ENCODE measurements at places on chromosomes 4 and X.

DNA sequence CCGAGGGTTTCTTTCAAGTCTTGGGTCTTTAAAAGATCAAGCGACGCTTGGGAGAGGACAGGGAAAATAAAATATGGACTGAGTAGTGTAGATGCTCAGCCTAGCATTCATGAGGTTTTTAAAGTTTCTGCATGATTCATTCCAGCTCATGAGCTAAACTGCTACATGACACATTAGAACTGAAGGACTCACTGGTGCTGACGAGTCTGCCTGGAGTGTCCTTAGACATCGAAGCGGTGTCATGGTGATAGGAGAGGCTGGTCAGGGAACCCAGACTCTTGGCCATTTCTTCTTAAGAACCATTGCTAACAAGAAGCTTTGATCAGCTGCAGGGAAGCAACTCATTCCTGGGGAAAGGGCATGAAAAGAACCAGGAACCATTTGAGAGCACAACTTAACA lies 158.6 kb downstream of the TRIML1 start:
- DNase-seq: no peak

- no peak for DNase-seq
Observed at GRCh38 chr4:184104419-184105101, 113.1 kb downstream of the ENPP6 start.

- DNase-seq: peak; percentile 21
Observed at GRCh38 chr4:71978210-71978835, 53.5 kb upstream of the NPFFR2 start.

- no peak for DNase-seq
Observed at GRCh38 chr4:128633067-128633466, 176.4 kb upstream of the JADE1 start.

DNA sequence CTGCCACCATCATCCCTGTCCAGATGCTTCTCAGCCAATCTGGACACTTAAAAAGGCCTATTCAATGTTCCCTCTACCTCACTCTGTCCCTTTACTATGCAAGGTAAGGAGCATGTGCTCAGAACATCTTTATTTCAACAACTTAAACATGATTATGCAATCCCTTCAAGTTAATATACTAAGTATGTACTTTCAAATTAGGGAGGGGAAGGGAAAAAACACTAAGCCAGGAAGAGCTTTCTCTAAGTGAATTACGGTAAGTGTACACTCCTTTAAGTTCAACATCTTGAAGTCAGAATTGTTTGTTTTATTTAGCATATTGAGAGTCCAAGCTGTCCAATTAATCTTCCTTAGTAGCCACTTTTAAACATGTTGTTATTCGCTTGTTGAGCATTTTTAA lies 14.1 kb downstream of the SLC10A7 start:
- no peak for DNase-seq

DNA sequence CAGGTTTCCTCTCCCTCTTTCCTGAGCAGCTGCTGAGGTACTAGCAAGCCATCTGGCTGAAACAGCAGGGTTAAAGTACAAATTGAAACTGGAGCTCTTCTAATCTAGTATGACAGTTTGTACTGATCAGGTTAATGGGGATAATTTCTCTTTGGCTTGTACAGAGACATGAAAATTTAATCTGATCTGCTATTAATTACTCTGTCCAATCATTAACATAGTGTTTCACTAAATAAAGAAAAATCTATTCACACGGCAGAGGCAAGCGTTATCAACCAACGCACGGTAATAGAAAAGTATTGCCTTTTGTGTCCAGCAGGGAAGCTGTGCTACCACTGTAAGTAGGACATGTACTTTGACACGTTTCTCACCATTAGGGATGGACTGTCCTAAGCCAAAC lies 71.1 kb downstream of the IGSF1 start:
- DNase-seq: no peak

GRCh38 chrX:48458711-48459110 lies 11.3 kb downstream of the SLC38A5 start:
- DNase-seq: no peak

DNA sequence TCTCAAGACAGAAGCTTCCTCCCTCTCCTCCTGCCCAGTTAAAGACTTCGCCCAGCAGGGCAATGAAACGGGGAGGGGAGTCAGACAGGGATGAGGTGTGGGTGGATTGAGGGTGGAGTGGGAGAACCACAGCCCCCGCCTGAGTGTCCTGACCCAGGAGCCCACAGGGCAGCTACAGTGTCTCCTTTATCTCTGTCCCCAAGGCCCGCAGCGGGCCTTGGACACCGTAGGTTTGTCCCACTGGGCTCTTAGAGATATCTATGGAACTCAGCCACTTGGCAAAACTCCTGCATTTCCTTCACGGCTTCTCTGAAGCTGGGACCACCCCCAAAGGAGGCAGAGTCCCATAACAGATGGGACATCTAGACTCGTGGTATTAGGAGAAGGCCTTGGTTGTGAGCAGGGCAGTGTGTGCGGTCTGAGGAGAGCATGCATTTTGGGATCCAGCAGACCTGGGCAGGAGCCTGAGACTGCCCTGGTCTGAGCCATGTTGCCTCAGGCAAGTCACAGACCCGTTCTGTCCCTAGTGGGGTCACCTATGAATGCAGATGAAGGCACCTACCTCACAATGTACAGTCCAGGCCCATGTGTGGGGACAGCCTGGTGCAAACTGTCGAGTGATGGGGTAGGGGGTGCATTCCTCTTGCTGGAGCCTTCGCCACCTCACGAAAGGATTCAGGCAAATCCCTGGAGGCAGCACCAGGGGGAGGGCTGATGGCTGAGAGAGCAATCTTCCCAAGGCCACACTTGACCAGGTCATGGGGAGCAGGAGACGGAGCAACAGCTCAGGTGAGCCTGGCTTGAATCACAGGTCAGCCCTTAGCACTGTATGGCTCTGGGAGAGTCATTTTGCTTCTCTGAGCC lies 225.7 kb upstream of the PSAPL1 start:
- no peak for DNase-seq

GRCh38 chr4:174397366-174398155 lies 113.8 kb downstream of the CEP44 start:
- no peak for DNase-seq

DNA sequence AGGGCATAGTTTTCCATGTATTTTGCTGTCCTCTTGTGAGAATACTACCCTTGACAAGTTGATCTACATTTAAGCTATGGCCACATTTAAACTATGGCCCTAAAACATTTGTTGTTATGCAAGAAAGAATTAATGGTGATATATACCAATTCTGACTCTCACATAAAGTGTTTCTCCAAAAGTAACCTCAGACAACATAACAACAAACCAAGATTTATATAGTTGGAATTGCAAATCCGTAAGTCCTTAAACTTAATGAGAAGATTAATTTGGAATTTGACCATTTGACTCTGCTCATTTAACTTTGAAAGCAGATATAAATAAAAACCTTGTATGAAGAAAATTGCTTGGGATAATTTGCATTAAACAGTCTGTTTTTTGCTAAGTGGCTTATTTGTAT lies 38.9 kb downstream of the RUFY3 start:
- no peak for DNase-seq

DNA sequence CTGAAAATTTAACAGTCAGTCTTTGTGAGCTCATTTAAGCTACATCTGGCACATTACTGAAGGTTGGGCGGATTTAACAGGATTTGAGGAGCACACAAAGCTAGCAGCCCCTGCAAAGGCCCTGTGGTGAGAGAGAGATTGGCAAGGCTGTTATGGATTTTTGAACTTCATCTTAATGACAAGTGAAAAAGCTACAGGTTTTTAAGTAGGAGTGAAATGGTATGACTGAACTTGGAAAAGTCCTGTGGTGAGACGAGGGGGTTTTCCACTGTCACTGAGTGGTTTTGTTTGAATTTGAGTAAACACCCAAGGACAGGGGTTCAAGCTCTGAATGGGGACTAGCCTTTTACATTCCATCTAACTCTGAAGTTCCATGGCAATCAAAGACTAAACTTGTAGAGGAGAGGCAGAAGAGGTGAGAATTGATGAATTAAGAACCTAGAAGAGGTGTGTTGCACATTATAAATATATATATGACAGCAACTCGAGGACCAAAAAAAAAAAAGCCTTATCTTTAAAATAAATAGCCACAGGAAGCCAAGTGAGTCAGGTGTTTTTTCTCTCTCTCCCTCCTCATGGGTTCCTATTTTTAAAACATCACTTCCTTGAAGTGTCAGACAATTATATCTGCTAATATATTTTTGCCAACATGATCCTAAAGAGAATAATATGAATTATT lies 47.8 kb upstream of the CLNK start:
- no peak for DNase-seq

DNA sequence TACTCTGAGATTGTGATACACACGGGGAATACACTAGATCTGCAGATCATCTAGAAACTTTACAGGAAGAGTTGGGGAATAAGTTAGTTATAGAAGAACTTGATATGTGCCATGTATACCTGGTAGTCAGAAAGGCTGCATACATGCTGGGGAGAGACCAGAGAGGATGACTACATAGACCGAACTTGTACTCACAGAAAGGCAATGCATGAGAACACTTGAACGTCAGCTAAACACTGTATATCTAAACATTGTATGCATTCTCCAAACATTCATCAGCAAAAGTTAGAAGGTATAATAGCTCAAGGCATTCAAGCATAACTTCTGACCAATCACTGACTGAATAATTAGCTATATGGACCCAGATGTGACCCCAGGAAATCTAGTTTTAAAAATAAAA lies 78.0 kb upstream of the PDHA2 start:
- DNase-seq: no peak

GRCh38 chr4:103046416-103047290 lies 27.1 kb upstream of the SLC9B1 start:
- DNase-seq: peak; percentile 28

- DNase-seq: no peak
Observed at GRCh38 chr4:143071351-143071750, 113.4 kb upstream of the USP38 start.

DNA sequence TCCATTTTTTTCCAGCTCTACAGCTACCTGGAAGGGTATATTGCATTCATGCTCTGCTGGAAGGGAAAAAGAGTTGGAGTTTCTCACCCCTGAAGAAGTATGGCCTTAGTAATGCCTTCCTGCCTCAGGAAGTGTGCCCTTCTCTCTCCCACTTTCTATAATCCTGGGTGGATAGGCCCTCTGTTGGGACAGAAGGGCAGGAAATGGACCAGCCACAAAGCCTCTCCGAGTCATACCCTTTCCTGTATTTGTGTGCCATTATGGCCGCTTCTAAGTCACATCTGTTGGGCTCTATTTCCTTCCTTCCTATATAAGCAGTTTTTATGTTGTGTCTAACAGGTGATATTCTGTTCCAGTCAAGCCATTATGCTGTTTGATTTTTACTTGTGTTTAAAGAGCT lies 74.8 kb upstream of the SMARCA5 start:
- no peak for DNase-seq

DNA sequence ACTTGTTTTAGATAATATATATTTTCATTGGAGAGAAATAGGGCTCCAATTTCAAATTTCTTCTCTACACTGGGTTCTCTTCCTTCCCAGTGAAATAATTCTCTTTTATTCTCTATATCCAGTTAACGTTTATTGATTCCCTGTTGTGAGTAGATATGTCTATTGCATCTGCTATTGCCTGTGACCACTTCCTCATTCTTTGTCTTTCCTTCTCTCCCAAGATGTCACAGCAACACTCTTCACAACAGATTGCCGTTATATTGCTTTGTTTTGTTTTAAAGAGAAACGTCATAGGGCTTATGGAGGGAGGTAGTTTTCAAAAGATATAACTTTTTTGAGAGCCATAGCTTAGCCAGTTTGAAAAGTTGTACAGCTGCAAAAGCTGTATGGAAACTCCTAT lies 343.8 kb downstream of the ARHGAP24 start:
- no peak for DNase-seq

DNA sequence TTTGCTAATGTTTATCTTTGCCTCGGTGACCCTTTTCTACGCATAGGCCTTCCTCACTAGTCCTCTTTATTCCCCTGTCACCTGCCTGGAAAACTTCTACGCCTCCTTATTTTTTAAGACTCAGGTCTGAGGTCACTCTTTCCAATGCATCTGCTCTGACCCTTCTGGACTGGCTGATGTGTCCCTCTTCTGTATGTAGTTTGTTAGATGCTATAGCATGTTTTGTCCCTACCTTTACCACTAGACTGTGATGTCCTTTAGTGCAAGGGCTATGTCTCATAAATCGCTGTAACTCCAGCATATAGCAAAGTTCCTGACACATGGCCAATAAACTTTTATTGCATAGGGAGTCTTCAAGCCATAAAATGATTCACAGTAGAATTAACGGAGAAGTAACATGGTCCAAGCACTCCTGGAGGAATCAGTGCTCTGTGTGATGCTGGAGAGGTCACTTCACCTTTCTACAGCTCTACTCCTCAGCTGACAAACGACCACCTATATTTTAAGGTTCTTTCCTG lies 872.5 kb upstream of the SLIT2 start:
- DNase-seq: no peak

DNA sequence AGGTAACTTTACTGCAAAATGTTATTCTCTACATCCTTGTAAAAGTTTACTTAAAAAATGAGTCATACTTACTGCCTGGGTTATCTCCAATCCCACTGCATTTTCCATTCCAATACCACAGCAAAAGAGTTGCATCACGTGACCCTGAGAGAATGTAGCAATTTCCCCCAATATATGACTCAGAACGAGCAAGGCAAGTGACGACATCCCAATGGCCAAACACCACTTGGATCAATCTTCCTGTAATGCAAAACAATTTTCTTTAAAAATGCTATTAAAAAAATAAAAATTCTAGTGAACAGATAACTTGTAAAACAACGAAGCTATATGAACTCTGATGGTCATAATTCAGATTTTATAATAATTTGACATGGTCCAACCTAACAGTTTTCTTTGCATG lies 224.3 kb downstream of the DCLK2 start:
- DNase-seq: peak; percentile 40

GRCh38 chr4:185916683-185917082 lies 104.7 kb upstream of the SORBS2 start:
- DNase-seq: no peak

- no peak for DNase-seq
Observed at GRCh38 chr4:56828784-56829535, 7.5 kb upstream of the SPINK2 start.

GRCh38 chrX:129534816-129535578 lies 5.1 kb upstream of the OCRL start:
- DNase-seq: no peak

DNA sequence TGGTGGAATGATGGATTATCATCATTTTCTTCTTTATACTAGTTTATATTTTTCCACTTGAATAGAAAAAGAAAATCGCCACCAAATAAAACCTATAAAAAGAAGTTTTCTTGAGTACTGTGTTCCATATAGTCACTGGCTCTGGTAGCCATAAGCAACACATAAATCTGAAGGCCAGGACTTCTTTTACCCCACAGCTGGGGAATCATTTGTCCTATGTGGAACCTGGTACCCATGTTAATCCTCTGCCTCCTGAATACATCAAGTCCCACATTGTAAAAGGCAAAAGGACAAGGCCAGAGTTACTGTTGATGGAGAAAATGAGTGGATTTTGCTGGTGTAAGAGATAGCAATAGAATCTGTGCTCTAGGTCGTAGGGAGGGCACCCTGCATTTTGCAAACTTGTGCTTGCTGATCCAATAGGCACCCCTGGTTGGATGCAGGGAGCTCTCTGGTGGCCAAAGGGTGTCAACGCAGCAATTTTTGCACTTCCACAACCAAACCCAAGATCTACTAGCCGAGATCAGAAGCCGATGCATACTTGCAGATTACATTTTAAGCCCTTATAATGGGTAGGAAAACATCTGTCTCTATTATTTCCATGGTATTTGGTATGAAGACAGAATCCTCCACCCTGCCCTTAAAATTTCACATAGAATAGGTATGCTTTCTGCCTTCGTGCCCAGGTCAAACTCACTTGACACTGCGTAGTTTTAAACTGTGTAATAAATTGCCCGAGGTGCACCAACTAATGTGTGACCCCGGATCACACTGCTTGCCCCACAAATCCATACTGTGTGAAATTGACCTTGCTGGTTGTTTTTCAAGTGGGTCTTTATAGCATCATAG lies 146.2 kb upstream of the SCML1 start:
- peak; percentile 44 for DNase-seq

Measured in CD14-positive monocyte (primary cell).